Suppressor macrophage treated with lipopolysaccharide for 1 hour (primary cell): ENCODE measurements at places on chromosomes 7 and 10.

GRCh38 chr10:129784291-129784690, 179.8 kb downstream of the EBF3 start:
- peak; percentile 0 for DNase-seq

- peak; percentile 26 for DNase-seq
Measured at GRCh38 chr10:114526126-114526503, 121.8 kb upstream of the AFAP1L2 start.

DNA sequence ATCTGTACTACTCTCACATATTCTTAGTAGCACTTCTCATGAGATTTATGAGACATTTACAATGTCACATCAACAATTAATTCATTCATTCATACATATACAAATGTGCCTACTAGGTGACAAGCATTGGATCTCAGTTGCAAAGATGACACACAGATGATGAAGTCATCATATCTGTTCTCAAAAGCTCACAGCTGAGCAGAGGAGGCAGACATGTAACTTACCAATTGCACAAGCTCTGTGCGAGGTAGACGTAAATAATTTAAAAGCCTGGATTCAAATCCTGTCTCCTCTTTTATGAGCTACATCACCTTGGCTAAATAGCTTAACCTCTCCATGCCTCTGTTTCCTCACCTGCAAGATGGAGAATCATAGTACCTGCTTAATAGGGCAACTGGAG, 109.4 kb upstream of the FAM133B start:
- no peak for DNase-seq

DNA sequence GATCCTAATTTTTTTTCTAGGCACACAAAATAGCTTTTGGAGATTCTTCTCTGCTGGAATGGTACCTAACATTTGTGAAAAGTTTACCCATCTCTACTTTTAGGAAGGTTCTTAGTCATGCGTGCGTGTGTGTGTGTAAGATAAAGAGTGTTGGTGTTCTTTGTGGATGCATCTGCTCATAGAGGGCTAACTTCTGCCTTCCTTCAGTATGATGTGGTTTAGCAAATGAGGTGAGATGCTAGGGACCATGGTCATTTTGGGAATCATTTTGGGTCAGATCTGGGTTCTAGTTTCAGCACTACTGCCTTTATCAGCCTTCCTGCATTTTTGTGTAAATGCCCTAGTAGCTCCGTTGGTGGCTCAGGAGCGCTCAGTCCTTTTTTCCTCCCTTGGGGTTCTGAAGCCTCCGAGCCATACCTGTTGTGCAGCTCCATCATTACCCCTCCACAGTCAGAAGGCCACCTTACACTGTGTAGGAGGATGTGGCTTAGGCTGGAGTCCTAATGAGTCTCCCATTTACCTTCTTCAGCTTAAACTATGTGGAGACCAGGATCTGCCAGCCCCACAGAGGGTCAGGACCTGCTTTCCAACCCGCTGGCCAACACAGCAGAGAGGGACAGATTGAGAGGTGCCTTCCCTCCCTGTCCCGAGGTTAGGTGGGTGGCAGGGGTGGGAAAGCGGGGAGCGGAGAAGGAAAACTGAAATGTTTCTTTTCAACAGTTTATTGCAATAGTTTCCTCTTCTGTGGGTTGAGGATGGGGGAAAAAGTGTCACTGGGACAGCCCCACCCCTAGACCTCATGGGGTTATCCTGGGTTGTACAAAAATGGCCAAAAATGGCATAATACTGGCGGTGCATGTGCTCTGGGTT, 31.2 kb downstream of the TSPAN14 start:
- DNase-seq = peak; percentile 85

GRCh38 chr7:41544241-41544640, 158.6 kb downstream of the INHBA start:
- DNase-seq = no peak

- peak; percentile 53 for DNase-seq
Measured at GRCh38 chr10:92142949-92143348, 147.9 kb downstream of the CPEB3 start.

DNA sequence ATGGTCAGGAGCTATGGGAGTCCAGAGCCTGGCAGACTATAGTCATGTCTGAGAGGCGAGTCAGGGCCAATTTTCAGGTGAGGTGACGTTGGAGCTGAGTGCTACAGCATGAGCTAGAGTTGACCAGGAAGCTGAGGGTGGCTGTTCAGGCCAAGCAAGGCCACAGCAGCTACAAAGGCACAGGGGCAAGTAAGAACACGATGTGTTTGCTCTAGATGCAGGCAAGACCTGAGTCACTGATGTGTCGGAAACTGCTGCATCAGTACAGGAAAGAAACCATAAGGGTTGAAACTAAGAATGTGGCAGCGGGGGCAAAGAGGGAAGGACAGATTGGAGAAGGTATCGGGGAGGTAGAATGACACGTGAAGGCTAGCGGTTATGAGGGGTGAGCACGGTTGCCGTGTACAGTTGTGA, 11.8 kb upstream of the RRP12 start:
- no peak for DNase-seq

DNA sequence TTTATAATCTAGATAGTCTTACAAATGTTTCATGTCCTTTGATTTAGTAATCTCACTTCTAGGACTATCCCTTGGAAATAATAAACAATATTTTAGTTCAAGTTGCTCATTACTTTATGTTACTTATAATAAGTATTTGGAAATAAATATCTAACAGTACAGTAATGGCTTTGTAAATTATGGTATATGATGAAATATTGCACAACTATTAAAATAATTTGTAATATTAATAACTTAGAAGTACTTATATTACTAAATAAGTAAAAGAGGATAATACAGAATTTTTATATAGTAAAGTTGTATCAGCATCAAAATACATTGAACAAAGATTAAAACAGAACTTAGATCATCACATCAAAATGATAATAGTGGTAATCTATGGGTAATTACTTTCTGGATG, 41.1 kb downstream of the SP4 start:
- no peak for DNase-seq

GRCh38 chr10:70190581-70190980, 20.3 kb upstream of the SAR1A start:
- DNase-seq = no peak

DNA sequence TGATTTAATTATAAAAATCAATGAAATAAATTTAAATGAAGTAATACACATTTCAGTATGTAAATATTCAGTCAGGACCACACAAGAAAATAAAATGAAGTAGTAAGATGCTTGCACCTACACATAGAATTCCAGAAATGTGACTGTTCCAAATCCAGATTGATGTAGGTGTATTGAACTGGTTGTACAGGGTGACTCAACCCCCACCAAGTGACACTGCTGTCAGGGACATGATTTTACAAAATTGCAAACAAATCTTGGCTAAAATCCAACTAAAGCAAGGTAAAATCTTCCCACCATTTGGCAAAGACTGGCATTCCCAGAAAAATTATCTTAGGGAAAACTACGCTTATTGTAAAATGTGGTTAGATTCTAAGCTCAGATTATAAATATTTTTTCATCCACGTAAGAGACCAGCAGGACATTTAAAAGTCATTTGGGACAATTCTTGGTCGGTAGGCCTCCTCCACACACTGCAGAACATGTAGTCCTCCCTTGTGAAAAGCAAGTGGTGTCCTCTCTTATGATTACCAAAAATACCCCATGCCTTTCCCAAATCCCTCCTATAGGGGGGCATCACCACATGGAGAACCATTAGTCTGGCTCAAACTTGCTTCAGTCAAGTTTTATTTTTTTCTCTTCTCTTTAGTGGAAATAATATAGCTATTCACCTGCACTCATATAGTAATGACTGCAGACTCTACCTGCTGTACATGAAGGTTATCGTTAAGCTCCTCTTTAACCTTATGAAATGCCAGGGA, 287.1 kb upstream of the SMIM30 start:
- DNase-seq = no peak

GRCh38 chr7:134044682-134045081, 82.5 kb upstream of the LRGUK start:
- DNase-seq = no peak

- DNase-seq = no peak
Measured at GRCh38 chr7:103781409-103781808, 208.0 kb downstream of the RELN start.

DNA sequence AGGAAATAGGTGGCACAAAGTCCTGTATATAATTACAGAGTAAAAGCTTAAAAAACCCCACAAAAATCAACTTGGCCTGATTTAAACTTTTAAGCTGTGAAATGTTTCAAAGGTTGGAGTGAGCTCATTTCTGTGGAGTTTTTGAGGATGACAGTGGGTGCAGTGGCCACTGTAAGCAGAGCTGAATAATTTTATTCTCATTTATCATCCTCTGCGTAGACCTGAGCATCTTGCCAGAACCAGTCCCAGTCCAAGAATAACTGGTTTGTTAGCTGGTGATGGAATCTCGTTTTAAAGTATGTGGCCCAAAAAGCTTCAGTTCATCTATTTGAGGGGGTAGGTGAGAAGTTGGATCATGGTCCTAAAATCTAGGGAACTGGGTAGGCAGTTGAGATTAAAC, 4.4 kb downstream of the BMPER start:
- DNase-seq = no peak

GRCh38 chr7:137626469-137627067, 220.2 kb downstream of the DGKI start:
- DNase-seq = peak; percentile 70

DNA sequence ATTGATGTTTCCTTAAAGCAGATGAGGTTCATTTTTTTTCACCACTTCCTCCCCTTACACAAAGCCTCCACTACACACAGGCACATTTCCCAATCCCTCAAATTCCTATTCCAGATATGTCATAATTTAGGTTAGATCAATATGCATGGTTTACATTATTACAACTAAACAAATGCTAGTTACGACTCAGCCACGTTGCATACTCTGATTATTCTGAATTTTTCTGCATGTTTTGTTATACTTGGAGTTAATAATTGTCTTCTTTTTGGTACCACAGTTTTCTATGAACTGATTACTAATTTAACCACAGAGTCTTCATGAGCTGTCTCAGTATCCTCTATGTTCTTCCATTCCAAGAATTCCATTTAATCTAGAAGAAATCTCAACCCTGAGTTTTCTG, 4.4 kb upstream of the BICC1 start:
- DNase-seq = no peak

DNA sequence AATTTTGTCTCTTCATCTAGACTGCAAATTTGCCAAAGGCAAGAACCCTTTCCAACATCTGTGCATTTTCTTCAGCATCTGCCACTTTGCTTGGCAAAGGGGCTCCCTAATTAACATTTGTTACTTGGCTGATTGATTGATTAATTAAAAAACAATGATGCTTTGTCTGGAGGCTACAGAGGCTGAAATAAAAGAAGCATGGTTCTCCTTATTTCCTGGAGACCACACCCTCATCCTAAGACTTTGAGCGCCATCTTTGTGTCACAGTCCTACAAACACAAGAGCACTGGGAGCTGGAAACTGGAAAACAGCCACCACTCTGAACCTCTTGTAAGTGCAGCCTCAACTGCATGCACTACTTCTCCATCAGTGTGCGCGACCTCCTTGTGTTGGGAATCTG, 189.2 kb downstream of the C7orf25 start:
- no peak for DNase-seq

- no peak for DNase-seq
Measured at GRCh38 chr7:156511426-156511825, 129.1 kb upstream of the RNF32 start.

GRCh38 chr7:111855161-111855841, 293.0 kb upstream of the IMMP2L start:
- peak; percentile 50 for DNase-seq

- DNase-seq = no peak
Measured at GRCh38 chr10:86941426-86941825, 16.0 kb downstream of the MMRN2 start.

DNA sequence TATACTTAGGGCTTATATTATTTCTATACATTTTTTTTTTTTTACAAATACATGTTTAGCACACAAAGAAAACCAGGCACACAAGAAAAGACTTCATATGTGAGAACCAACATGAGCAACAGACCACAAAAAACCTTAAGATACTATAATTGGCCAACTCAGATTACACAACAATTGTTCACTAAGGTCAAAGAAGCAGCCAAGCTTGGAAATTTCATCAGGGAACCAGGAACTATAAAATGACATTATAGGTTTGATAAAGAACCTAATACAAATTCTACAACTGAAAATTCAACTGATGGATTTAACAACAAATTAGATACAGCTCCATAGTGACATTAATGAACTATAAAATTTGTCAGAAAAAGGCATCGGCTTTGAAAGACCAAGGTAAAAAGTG, 4.4 kb upstream of the LUC7L2 start:
- DNase-seq = peak; percentile 50

DNA sequence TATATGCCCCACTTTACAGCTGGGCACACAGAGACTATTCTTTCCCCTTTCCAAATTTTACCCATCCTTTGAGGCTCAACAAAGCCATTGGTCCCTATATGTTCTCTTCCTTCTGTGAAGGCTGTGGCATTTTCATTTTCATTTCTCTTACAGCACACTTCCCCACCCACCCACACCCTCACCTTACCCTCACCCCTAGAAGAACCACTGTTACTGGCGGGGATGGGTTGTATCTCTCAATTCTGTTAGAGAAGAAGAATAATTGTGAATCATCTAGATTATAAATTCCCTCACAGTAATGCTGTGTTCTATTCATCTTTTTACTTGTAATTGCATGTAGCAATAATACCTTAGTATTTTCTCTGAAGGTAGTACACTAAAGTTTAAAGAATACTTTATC, 10.2 kb upstream of the CCDC71L start:
- no peak for DNase-seq

- no peak for DNase-seq
Measured at GRCh38 chr7:3358991-3359390, 57.9 kb downstream of the SDK1 start.

DNA sequence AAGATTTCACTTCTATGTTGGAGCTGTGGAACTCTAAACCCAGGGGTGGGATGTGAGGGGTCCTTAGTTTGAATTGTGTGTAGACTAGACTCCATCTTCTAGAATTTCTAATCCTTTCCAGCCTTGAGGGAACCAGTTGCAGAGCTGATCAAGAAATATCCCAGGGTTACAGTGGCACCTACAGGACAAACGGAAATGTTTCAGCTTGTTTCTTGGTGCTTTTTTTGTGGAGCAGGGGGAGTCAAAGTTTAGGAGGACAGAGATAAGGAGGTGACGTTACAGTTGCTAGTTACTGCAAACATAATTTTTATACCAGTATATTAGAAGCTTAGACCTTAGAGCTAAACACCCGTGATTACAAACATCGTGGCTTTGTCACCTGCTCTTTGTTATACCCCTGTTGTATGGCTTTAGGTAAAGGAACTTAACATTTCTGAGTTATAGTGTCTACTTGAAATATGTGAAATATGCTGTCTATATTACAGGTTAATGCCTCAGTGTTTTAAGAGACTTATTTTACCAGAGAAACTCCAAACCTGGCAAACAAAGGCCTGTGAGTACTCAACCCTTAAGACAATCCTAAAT, 84.5 kb upstream of the DYNC1I1 start:
- peak; percentile 26 for DNase-seq
